ENCODE measurements at places on chromosomes 4 and X.

- no peak for DNase-seq
Observed at GRCh38 chr4:122716825-122717448, 15.6 kb upstream of the BBS12 start.

- DNase-seq, result no peak
Observed at GRCh38 chrX:69020316-69020715, 144.9 kb downstream of the PJA1 start.

DNA sequence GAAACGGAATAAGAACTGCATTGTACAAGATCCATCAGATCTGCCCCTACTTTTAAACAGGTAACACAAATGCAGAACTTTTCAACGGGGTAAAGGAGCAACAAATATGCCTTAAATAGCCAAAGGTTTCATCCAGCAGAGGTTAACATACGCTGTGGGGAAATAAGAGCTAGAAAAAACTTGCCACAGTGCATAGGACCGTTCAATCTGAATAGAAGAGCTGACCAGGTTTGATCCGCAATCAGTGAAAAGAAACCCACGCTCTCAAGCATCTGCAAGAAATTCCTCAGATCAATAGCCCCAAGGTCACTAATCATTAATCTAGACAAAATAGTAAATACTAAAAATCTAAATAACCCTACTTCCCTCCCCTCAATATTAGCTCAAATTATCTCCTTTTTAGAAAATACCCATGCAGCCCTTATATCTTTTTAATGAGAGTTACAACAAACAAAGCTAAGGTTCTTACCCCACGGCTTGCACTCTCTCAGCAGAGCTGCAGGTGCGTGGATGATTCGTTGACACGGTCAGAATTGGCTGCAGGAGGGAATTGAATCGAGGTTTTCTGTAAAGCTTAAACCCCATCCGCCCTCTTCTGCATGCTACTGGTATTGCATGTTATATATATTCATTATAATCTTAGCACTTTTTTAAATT lies at the start of gene TLR10:
TSS of gene TLR10 (minus strand) at position 539 of the 657 bp plus-strand sequence. CDS start 7,400 bp downstream, outside the sequence.
- DNase-seq, result no peak

DNA sequence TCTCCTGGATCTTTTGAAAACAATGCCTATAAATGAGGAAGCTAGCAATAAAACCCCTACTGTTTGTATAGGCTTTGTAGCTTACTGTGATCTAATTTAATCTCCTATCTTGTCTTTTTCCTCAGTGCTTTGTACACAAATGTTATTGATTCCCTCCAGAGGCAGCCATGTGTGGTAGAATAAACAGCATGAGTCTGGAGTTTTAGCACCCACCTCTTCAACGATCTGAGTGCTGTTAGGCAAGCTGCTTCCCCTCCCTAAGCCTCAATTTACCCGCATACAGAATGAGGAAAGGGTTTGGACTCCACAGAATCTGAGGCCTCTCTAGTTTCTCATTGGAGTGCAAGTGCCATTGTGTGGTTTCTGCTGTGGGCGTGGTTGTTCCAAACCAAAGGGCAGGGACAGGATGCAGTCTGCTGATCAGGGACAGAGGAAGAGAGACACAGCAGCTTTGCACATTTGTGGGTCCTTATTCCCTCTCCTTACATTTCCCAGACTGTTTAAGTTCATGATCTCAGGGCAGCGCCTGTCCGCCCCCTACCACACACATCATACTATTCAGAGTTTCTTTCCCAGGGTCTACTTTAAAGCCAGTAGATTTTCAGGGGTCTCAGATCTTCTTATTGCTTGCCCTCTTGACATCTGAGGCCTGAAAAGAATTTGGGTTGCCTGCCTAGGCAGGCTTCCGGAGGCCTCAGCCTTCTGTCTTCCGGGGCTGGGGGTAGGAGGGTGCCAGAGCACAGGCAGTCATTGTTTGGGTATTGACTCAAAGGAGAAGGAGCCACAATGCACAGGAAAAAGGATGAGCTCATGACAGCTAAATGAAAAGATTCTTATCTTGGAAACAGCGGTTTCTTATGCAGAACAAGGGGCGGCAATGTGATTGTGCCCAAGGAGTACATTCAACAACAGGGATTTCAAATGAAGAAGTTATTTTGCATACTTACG lies 114.9 kb upstream of the TEX13D start:
- no peak for DNase-seq

DNA sequence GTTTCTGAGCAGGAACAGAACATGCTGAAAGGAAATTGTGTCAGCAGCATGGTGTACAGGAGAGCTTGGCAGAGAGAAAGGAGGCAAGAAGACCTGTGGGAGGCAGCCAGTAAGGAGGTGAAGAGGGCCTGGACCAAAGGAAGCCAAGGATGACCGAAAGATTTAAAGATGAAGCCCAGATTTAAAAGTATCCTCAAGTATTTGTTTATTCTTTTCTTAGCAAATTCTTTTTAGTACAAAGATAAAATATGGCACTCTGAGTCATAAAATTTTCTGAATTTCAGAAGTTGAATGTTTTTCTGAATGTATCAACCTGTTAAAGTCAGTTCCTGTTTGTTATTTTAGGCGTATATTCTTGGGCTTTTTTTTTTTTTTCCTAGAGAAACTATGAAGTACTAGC lies 3.5 kb downstream of the PKD2 start:
- no peak for DNase-seq

GRCh38 chr4:26310264-26310663 lies 10.6 kb upstream of the RBPJ start:
- no peak for DNase-seq

GRCh38 chr4:118834070-118834469 lies 1.9 kb downstream of the SEC24D start:
- no peak for DNase-seq

- no peak for DNase-seq
Observed at GRCh38 chrX:56600141-56600540, 36.7 kb downstream of the UBQLN2 start.

DNA sequence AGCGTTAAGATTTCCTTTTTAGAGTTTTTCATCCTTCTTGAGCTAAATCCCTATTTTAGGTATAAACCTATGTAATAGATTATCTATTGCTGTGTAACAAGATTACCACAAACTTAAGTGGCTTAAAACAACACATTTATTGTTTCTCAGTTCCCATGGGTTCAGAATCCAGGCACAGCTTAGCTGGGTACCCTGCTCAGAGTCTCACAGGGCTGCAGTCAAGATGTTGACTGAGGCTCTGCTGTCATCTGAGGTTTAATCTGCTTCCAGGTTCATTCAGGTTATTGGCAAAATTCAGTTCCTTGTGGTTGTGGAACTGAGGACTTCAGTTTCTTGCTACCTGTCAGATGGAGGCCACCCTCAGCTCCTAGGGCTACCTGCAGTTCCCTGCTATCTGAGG lies 60.9 kb downstream of the GK start:
- DNase-seq, result no peak

GRCh38 chr4:165360985-165361670 lies 17.7 kb upstream of the CPE start:
- no peak for DNase-seq

DNA sequence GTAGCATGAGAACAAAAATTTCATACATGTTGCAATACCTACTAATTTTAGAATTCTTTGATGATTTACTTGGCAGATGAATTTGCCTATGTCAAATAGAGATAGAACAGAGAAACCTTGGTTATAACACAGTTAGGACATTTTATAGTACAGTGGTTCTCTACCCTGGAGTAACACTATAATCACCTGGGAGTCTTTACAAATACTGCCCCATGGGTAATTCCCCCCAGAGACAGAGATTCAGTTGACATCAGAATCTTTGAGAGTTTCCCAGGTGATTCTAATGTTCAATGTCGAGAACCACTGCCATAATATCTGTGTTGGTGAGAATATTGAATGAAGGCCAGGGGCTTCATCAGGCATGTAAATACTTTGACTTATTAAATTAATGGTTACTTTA lies 401.3 kb upstream of the NDST4 start:
- no peak for DNase-seq

DNA sequence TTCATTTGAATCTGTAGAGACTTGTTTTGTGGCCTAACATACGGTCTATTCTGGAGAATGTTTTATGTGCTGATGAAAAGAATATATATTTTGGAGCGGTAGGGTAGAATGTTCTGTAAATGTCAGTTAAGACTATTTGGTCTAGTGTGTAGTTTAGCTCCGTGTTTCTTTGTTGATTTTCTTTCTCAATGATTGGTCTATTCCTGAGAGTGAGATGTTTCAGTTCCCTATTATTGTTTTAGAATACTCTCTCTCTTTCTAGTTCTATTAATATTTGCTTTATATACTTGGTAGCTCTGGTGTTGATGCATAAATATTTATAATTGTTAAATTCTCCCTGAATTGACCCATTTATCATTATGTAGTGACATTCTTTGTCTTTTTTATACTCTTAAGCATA lies 236.5 kb downstream of the GLUD2 start:
- no peak for DNase-seq

DNA sequence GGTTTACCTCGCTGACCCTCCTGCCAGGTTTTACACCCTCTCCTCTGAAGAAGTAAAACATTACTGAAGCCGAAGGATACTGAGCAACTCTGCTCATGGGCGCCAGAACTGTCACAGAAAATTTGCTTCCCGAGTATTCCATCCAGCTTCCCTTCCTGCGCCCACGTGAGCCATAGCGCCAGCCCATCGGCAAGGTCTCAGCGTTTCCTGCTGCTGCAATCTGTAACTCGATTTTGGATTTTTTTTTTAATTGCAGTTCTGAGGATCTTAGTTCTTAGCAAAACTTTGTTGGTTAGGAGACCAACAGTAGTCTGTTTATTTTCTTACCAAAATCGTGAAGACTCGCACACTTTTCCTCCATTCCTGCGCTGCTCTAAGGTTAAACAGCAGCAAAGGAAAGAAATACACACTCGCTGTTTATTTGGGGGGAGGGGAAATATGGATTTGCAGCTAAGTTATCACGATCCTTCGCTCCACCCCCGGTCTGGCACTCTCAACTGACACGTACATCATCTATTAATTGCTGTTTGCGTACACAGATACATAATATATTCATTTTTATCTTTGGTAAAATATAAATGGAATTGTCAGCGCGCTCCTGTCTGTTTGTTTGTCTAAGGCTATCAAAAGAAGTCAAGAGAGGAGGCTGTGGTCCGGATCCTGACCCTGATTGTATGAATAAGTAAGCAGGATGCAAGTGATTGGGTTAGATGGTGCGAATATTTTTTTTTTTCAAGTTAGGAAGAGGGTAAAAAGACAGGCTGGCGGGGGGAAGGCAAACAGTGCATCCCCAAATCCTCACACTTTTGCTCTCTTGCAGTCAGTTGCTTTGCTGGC lies at the start of gene TLL1:
TSS of gene TLL1 (plus strand) at position 777 of the 837 bp plus-strand sequence. CDS start 668 bp downstream, outside the sequence.
- DNase-seq, result no peak

- DNase-seq, result no peak
Observed at GRCh38 chr4:80492761-80493160, 157.2 kb downstream of the CFAP299 start.

- no peak for DNase-seq
Observed at GRCh38 chr4:114383721-114384120, 214.9 kb upstream of the UGT8 start.
